Naive thymus-derived CD4-positive, alpha-beta T cell (primary cell): ENCODE measurements at places on chromosomes 7 and 10. TPM values are rescaled to one million over a fixed set of nuclear protein-coding genes. Genes with fewer than 3 reads are reported as not detected.

DNA sequence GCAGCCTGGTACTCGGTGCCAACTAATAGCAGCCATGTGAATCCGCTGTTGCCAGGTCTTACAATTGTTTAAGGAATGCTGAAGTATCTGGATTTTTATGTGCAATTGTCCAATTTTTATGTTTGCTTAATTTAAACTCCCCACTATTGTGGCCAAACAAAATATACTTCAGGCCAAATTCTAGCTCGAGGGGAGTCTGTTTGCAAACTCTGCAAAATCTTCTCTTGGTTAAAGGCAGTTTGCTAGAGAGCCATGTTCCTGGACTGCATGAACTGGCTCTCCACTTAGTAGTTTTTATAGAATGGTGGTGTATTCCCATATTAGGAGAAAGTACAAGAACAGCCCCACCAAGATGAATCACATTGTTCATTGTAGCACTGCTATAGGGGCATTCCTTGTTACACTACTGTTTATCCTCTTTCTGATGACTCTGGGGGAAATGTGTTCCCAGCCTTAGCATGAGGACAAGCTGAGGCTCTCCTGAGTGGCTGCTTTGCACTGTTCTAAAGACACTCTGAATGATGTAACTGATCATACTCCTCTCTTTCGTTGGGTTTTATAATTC is 178.0 kb upstream of the GLI3 start:
- DNase-seq: no peak

DNA sequence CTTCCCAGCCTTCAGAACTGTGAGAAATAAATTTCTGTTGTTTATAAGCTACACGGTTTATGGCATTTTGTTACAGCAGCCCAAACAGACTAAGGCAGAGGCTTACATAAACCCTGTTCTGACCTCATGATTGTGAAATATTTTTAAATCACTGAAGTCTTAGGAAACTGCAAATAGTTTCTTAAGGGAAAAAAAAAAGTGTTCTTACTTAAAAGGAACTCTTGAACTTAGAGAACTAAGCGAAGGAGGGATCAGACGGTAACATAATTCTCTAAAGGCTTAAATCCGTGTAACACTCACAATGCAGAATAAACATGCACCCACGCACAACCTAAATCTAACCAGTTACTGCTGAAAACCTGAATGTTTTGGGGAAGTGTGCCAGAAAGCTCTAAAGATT is 749.1 kb upstream of the LRRTM3 start:
- DNase-seq: no peak

GRCh38 chr7:33677556-33677955 is 227.8 kb upstream of the BMPER start:
- no peak for DNase-seq

The CFAP43 gene
- polyA plus RNA-seq: 0.14 TPM

GRCh38 chr10:52442576-52442975 is 128.5 kb downstream of the DKK1 start:
- no peak for DNase-seq
